ENCODE measurements at places on chromosomes 7 and 10.

GRCh38 chr7:87091487-87092066 lies 32.1 kb upstream of the ELAPOR2 start:
- DNase-seq = no peak

DNA sequence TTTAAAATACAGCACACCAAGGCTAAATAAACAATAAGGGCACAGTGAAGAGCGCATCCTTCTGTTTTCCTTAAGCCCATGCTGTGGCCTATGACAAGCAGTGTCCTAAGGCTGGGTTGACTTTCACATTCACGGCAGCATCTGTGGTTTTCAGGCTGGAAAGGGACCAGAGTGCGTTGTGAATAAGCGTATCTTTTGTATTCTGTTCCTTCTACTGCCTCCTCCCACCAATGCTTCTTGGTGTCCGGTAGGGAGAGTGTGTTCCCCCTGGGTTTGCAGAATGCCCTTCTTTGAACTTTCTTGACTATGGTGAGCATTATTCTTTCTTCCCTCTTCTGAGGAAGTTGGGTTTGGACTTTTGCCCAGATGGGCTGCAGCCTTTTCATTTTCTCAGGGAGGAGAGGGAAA lies 73.6 kb downstream of the ABCA13 start:
- no peak for DNase-seq

DNA sequence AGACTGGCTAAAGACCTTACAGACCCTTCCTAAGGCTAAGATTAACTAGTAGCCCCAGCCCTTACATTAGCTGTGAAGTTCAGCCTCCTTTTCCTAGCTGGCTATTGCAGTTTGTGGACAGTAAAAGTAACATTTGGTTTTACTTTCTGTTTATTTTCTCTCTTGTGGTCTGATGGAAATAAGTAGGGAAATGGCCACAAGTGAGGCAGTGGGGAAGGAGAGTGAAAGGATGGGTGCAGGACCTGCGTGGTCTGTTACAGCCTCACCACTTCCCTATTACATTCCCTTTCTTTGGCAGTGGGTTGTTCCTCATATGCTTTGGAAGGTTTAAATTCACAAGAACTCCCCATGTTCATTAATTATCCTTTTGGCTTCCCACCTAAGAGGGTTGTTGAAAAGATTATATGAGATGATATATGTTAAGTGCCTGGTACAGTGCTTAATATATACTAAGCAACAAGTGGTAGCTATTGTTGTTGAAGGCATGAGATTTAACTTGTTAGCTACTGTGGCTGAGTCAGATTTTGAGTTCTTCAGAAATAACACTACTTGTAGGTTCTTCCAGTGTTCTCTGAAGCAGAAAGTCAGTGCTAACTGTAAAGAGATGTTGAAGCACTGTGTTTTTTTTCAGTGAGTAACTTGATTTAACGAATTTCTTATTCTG lies 181.7 kb downstream of the ST7 start:
- DNase-seq = no peak

DNA sequence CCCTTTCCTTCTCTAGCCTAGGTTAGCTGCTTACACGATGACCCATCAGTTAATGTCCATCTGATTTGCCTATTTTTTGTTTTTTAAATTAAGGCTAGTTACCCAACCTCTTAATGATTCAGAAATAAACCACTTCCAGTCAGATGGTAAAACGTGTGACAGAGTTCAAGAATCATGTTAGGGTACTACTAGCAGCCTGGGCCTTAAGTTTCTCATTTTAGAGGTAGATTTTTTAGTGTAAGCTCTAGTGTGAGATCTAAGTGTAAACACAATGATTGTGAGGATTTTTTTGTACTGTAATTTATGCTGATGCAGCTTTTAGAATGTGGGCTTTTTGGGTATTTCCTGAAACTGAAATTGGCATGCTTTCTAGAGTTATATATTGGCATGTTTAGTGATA lies 130.0 kb downstream of the CDK14 start:
- DNase-seq = no peak

- no peak for DNase-seq
Observed at GRCh38 chr10:34320265-34320664, 494.8 kb downstream of the PARD3 start.

DNA sequence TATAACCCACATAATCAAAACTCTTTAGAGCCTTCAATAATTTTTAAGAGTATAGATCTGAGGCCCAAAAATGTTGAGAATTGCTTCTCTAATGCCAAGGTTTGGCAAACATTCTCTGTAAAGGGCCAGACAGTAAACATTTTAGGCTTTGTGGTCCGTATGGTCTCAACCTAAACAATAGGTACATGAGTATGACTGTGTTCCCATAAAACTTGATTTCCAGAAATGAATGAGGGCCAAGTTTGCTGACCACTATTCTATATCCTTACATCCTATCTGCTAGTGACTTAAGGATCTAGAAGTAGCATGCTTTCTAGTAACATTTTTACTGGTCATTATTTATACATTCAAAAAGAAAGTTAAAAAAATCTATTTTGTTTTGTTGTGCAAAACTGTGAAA lies 58.9 kb downstream of the MPP7 start:
- no peak for DNase-seq

DNA sequence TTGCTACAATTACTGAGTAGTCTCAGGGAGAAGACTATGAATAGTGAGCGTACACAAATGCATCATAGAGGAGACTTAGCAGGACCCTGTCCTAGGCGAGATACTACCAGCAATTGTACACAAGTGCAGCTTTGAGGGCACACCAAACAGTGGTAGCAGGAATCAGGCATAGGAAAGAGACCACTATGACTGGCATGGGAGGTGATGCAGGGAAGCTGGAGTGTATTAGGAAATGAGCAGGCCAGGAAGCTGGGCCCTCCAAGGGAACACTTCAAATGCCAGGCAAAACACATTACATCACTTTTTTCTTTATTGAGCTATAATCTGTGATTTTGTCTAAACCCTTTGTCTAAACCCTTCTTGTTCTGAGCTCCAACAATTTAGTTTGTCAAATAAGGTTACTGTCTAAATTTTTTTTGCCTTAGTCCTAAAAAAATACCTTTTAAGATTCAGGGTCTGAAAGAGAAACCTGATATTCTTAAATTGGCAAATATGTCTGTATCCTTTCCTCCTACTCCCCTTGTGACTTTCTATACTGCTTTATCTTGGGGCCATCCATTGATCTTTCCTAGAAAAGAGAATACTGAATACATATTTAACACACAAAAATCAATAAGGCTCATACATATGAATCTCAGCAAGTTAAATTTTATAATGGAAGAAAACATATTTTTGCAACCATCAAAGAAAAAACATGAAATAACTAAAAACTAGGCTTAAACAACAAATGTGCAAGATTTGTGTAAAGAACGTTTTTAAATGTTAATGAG lies 193.8 kb upstream of the PHYHIPL start:
- no peak for DNase-seq

GRCh38 chr10:111698711-111699110 lies 484.9 kb downstream of the GPAM start:
- DNase-seq = no peak

DNA sequence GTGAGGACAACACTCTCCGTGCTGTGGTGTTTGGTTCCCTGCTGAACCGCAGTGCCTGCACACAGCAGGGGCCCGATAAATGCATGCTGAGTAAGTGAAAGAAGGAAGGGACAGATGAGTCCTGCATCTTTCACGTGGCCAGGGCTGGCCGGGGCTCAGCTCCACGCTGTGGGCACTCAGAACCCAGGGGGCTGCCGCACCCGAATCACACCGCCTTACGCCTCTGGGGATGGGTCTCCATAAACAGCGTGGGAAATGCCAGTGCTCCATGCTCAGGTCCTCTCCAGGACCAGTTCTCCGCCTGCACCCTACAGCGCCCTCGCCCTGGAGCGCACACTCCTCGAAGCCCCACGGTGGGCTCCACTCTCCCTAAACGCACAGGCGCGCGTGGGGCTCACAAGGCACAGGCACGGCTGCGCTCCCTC lies 38.1 kb downstream of the RASGEF1A start:
- no peak for DNase-seq

DNA sequence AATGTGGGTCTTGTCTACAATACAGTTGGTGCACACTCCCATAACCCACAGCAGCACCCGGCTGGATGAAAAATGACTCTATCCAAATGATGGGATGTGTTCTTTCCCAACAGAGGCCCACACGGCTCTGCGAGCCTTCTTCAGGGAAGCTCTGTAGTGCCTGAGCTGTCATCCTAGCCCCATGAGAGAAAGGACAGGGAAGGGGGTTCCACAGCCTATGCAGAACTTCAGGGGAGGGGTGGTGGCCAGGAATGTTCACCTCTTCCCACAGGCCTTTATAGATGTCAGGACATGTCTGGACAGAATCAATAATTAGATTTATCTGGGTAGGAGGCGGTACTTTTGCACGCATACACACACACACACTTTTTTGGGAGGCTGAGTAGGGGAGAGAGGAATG lies 109.0 kb downstream of the JCAD start:
- DNase-seq = no peak

- no peak for DNase-seq
Observed at GRCh38 chr7:141340991-141341390, 210.2 kb upstream of the AGK start.

DNA sequence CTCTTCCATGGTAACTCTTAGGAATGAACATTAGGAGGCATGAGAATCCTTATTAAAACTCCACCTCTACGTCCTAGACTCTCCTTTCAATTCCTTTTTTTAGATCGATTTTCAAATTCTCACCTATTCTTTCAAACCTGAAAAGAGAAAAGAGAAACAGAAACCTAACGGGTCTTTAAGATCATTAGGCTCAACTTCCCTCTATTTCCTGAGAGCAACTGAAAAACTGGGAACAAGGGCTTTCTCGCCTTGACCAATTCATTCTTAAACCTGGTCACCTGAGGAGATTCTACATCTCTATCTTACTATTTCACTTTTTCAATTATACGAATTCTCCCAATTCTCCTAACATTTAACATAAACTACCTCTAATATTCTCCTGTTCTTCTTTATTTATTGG lies 2.8 kb downstream of the TFEC start:
- DNase-seq = no peak

GRCh38 chr10:12701696-12702095 lies 299.8 kb downstream of the CCDC3 start:
- DNase-seq = no peak

DNA sequence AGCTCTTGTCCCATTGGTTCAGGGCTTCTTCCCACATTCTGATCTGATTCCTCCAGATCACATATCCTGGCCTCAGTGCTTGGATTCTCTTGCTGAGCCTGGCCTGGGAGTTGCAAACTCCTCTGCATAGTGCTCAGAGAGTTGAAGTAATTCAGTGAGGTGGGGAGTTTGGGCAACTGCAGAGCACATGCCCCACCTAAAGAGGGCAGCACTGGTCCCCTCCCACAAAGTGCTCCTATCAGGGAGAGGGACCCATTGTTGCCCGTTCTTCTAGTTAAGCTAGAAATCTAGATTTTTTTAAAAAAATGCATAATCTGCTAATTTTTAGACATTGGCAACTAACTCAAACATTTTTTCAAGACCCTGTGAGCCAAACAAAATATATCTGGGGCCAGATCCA lies 45.1 kb downstream of the CHN2 start:
- no peak for DNase-seq

GRCh38 chr10:124565565-124566221 lies 104.1 kb downstream of the LHPP start:
- DNase-seq = peak; percentile 83

GRCh38 chr10:3478153-3478552 lies 305.6 kb upstream of the PITRM1 start:
- DNase-seq = no peak

DNA sequence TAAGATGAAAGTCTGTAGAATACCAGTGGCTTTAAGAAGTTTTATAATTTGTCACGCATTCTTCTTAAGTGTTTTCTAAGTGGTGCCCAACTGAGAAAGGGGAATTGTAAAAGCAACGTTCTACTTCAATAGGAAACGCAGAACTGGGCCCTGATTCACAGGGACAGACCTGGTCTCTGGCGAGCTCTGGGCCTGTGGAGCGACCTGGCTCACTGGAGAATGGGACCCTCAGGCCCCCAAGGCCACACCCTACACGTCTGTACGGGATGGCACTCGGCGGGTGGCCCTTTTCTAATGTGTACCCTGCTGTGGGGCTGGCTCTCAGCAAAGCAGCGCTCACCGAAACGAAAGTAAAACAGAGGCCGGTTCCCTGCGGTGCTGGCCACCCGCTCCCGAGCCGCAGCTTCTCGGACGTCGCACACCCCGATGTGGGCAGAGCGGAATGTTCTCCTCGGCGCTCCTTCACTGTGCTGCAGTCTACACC lies 205.0 kb downstream of the DIP2C start:
- peak; percentile 37 for DNase-seq

DNA sequence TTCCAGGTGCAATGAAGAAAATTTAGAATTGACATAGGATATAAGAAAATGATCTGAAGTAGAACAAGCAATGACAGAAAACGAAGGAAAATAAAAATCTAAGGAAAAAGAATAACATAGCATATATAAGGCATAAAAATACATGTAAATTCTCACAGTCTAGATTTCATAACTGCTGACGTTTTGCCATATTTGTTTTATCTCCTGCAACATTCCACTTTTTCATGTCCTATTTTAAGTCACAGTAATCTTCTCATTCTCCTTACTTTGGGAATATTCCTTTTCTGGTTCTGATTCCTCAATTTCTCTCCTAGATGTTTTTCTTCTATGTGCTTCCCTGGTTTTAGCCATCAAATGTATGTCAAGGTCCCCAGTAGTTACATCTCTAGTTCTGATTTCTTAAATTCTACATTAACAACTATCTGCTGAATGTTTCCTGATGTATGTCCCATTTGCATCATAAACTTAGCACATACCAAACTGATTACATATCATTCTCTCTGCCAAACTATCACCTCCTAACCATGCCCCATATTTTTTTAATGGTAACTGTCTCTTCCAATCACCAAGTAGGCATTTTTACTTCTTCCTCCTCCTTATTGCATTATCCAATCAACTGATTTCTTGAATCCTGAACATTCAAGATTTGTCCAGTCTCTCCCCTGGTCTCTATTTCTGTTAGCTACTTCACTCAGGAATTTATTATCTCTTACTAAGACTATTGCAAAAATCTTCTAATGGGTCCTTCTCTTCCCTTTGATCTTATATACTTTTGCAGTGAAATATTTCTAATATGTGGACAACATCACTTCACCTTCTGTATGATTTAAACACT lies 171.3 kb downstream of the DNAJC1 start:
- DNase-seq = no peak

- no peak for DNase-seq
Observed at GRCh38 chr10:81949283-81949682, 74.3 kb downstream of the NRG3 start.

DNA sequence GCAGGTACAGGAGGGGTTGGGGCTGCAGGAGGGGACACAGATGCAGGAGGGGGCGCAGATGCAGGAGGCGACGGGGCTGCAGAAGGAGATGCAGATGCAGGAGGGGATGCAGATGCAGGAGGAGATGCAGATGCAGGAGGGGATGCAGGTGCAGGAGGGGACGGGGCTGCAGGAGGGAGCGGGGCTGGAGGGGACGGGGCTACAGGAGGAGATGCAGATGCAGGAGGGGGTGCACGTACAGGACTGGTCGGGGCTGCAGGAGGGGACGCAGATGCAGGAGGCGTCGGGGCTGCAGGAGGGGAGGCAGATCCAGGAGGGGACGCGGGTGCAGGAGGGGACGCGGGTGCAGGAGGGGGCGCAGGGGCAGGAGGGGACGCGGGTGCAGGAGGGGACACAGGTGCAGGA lies 66.5 kb downstream of the VWA2 start:
- no peak for DNase-seq

GRCh38 chr7:27148756-27149641 lies 1.4 kb upstream of the HOXA6 start:
- no peak for DNase-seq

Data from posterior cingulate gyrus (tissue), 11 donors.